Putamen (tissue), 1 donor: ENCODE measurements at places on chromosomes 4 and X.

GRCh38 chr4:98470366-98470765 lies 188.0 kb downstream of the TSPAN5 start:
- no peak for DNase-seq

- no peak for DNase-seq
Observed at GRCh38 chr4:5651089-5651488, 57.3 kb downstream of the EVC2 start.

DNA sequence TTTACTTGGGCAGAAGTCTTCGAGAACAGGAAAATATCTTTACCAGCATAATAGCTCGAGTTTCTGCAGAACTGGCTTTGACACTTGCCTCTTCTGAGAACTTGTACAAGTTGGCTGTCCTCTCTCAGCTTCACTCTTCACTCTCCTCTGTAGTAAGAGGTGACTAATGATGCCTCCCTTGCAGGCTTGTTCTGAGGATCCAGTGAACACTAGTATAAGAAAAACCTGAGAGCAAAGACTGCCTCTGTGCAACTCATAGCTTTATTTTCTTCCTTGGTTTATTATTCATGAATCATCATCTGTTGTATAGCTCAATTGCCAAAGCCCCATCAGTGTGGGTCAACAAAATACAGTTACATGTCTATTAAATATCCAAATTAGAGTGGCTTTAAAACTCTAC lies 266.7 kb upstream of the CLNK start:
- DNase-seq: no peak

DNA sequence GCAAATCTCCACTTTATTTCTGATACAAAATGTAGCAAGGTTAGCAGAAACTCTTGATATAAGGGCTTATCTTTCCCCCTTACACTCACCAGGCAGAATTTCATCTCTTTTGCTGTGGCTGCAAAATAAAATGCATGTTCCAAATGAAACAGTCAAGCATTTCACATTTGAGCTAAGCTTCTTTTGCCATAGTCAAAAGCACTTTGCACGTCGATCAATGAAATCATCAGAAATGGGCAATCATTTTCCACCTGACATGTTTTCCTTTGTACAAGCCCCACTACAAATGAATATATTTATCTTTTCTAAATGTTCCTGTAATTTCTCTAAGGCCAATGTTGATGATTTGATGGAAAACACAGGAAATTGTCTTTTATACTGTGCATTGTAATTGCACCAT lies 178.4 kb downstream of the ANKRD50 start:
- no peak for DNase-seq

DNA sequence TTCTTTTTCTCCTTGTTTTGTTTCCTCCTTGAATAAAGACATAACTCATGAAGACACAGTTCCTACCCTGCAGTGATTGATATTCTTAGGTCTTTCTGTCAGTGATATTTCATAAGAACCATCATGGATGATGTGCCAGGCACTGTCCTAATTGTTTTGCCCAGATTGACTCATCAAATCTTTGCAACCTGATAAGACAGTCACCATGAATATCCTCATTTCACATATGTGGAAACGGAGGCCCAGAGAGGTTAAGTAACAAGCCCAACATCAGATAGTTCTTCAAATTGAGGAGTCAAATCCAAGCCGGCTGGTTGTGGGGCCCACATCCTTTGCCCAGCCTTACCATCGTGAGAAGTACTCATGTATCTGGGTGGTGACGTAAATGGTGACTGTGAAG lies 69.9 kb downstream of the SEL1L3 start:
- DNase-seq: no peak

- no peak for DNase-seq
Observed at GRCh38 chr4:88765729-88766128, 68.1 kb upstream of the NAP1L5 start.
